PC-9 (cell line): ENCODE measurements at places on chromosomes 11 and 22. TPM values are rescaled to one million over a fixed set of nuclear protein-coding genes. Genes with fewer than 3 reads are reported as not detected.

LRRC32 gene
- total RNA-seq, result 0.53 TPM in 1 of 2 replicates, not detected in the other

SNAP29 gene
- total RNA-seq, result 13.5 and 17.8 TPM in 2 replicates

MACROD1 gene
- 41.0 and 68.8 TPM in 2 replicates for total RNA-seq

BLID gene
- total RNA-seq, result 1.8 and 2.0 TPM in 2 replicates

SYT7 gene
- 4.0 and 8.9 TPM in 2 replicates for total RNA-seq

APOA1 gene
- total RNA-seq, result not detected in 2 replicates

DNA sequence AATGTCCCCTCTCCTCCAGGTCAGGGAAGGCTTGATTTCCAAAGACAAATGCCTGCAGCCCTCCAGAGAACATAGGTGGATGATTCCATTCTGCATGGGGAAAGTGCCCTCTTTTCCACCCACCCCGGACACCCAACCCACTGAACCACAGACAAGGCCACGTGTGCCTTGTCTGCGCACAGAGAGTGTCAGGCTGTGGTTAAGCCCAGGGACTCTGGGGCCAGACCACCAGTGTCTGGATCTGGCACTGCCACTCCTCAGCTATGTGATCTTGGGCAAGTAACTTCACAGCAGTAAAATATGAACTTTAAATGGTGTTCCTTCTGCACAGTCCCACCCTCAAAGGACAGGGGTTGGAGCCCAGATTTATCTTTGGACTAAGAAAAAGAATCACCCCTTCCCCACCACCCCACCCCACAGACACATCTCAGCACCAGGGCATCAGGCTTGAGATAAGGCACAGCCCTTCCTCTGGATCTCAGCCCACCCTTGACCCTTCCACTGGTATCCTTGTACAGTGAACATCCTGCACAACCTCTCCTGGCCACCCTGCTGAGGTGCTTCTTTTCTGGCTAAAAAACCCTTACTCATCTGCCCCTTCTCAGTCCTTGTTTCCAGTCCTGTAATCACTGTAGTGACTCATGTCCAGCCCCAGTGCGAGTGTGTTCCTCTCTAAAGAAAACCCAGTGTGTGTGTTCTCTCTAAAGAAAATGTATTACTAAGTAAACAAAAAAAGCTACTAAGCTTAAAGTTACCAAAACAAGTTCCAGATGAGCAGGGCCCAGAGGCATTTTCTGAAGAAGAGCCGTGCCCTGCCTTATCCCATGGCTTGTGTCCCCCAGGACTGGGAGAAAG lies 1.9 kb upstream of the PTGDR2 start:
- DNase-seq, result no peak

DNA sequence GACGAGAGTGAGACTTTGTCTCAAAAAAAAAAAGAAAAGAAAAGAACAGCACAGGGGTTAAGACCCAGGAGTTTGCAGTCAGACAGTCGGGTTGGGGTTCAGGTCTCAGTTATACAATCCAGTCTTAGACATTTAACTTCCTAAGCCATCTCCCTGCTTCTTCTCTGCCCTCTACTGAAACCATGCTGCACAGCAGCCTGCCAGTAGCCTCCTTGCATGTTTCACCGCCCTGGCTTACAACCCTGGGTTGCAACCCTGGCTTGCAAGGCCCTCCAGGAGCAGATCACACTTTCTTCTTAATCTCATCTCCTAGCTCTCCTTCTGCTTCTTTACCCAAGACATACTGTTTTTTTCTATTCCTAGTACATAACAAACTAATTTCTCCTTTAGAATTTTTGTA lies 5.9 kb upstream of the B3GAT3 start:
- DNase-seq, result no peak

GRCh38 chr11:129814244-129815014 lies 1.2 kb upstream of the TMEM45B start:
- DNase-seq, result no peak

DNA sequence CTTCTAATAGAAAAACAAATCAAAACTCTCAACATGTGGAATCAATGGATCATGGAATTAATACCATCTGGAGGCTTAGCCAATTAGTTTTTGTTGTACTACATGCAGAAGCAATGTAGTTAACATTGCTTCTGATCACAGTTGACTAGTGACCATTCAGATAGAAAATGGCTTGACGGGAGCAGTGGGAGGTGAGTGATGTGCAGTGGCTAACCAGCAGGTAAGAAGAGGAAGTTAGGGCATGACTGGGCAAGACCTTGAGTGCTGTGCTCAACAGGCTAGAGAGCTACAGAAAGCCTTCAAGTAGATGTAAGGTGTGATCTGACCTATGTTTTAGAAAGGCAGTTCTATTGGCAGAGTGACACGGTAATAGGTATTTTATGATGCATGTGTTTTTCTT lies 60.7 kb upstream of the ALKBH3 start:
- DNase-seq, result no peak

DNA sequence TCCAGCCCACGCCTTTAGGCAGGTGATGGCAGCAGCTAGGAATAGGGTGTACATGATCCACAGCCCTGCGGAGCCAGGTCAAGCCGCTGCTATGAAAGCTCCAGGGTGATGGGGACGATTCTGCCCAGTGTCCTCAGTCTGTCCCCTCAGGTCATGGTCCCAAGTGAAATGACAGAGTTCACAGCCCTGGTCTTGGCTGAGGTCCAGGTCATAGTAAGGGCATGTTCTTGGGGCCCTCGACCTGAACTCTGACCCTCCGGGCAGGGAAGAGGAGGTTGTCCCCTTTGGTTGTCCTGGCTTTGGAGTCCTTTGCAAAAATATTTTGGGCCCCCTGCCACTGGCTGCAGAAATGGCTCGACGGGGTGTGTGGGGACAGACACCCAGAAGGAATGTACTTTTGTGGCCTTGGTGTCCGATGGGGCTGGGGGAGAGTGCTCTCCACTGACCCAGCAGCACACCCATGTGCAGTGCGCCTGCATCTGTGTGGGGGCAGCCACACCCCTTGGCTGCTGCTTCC lies 7.3 kb downstream of the C22orf31 start:
- DNase-seq, result no peak

GRCh38 chr11:117098269-117099232 lies at the start of gene SIK3:
TSS of gene SIK3 (minus strand) at chr11:117098428. CDS start at chr11:117098415, 13 bp downstream.
- DNase-seq, result peak; percentile 82

- peak; percentile 8 for DNase-seq
Measured at GRCh38 chr11:33310720-33311500, 53.7 kb downstream of the HIPK3 start.

- no peak for DNase-seq
Measured at GRCh38 chr22:45977551-45978274, 751 bp upstream of the WNT7B start.

- no peak for DNase-seq
Measured at GRCh38 chr11:65090628-65091027, 5.4 kb upstream of the VPS51 start.

DNA sequence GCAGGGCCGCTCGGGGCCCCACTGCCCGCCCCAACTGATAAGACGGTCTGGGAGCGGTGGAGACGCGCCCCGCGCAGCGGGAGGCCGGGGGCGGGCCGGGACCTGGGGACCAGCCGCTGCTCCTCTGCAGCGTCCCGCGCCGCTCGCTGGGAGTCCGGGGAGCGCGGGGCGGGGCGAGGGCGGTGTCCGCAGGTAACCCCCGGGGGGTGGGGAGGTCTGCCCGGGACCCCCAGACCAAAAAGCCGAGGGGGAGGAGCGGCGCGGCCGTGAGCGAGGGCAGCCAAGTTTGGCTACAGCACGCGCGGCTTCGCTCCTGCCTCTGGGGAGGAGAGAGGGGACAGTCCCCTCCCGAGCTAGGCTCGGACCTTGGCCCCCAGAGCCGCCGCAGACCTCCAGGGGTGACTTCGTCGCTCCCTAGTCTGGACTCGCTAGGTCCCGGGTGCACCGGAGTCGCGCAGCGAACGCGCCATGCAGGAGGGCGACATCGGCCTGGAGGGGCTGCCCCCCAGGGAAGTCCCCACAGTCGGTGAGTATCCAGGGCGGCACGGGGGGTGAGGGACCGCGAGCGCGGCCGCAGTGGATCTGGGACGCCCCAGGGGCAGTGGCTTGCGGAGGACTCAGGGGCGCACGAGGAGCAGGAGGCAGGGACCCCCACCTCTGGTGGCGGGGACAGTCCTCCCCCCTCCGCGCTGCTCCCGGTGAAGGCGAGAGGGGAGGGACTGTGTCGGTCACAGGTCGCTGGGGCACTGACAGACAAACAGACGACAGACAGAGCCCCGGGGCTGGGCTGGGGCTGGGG lies 92.3 kb upstream of the ANO1 start:
- DNase-seq, result no peak

DNA sequence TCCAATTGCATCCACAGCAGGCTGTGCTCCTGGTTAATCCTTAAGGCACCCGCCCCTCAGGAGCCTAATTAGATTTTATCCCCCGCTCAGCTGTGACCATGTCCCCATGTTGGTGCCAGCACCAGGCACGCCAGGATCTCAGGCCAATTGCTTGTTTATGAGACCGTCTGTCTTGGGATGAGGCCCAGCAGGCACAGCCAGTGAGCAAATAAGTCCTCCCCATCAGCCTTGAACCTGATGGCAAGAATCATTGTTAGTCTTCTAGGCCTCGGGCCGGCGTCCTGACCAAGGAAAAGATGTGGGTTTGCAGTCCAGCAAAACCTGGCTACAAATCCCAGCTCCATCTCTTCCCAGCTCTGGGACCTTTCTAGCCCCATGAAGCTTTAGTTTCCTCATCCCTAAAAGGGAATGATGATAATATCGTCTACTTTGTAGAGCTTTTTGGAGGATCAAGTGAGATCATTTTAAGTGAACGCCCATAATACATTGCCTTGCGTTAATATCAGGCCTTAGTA lies 57.3 kb downstream of the TP53I11 start:
- no peak for DNase-seq

DNA sequence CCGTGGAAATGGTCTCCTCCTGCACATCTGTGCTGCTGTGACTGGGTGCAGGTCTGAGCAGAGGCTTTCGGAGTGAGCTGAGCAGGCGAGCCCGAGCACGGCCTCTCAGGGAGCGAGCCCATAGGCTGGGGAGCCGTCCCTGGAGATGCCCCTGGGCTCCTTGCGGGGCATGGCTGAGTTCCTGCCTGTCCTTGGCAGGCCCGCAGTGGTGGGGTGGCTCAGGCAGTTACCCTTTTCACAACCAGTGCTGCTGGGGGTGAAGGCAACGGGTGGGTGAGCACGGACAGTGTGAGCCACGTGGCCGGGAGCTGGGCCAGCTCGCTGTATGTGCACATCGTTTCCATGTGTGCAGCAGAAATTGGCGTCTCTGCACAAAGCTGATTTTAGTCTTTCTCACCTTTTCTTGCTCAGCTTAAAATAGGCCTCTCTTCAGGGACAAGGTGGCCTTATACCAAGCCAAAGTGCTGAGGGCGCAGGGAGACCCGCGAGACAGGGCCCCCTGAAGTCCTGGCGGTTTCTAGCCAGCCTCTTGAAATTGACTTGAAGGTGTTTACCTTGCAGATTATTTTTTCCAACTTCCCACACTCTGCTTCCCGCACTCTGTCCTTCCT lies at the start of gene TP53AIP1:
Gene TP53AIP1 (minus strand): TSS at position 55 of the 611 bp plus-strand sequence. CDS start 5,053 bp downstream, outside the sequence.
- no peak for DNase-seq

DNA sequence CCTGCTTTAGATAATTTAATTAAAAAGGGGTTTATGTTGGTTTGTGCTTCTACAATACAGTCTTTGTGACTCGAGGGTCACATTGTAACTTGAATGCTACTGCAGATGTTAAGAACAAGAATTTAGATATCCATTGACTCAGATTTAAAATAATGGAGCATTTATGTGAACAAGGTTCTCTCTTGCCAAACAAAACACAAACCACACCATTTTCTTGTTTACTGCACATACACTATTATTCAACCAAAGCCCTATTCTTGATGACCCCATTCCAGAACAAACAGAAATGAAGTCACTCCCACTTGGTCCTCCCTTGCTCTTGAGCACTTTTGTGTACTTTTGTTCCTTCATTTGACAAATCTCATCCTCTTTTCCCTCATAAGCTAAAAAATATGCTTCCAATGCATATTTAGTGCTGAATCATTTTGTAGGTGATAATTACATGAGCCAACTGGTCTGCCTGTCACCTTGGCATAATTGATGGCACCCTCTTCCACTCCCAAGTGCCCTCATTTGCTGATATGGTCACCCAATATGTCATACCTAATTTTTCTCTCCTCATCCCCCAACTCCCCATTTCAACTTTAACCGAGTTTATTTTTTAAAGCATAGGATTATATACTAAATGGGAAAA lies 2.8 kb downstream of the C11orf71 start:
- no peak for DNase-seq

DNA sequence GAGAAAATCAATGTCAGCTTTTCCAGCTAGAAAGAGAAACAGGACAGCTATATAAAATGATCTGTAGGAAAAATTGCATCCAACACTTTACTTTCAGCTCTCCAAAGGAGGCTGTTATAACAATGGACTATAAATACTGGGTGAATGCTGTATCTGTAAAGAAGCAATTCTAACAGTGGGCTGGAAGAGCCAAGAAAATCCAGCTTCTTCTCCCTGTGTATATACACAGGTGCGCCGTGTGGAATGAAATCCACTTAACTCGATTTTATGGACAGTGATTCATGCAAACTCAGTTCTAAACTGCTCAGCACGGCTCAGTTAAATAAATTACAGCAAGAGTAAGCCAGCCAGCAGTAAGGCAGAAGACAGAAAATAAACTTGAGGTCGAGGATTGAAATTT lies 32.5 kb upstream of the LMO2 start:
- DNase-seq, result no peak
